Kidney (tissue), 22 donors: ENCODE measurements at places on chromosomes 3 and 15. TPM values are rescaled to one million over a fixed set of nuclear protein-coding genes. Genes with fewer than 3 reads are reported as not detected.

DNA sequence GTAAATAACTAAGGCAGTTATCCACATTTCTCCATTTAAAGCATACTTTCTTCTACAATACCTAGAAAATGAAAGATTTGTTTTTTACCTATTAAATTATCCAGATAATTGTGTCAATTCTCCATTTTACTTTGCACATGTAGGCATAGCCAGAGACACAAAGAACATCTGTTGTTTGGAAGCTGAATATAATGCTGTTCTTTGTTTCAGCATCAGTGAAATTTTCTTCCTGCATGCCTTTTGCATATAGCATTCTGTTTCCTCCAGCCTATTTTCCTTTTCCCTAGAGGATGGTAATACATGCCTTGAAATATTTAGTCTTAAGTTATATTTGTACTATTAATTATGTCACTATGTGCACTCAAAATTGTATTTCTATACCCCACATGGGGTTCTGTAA lies 233.7 kb downstream of the CNTN6 start:
- DNase-seq: no peak

DNA sequence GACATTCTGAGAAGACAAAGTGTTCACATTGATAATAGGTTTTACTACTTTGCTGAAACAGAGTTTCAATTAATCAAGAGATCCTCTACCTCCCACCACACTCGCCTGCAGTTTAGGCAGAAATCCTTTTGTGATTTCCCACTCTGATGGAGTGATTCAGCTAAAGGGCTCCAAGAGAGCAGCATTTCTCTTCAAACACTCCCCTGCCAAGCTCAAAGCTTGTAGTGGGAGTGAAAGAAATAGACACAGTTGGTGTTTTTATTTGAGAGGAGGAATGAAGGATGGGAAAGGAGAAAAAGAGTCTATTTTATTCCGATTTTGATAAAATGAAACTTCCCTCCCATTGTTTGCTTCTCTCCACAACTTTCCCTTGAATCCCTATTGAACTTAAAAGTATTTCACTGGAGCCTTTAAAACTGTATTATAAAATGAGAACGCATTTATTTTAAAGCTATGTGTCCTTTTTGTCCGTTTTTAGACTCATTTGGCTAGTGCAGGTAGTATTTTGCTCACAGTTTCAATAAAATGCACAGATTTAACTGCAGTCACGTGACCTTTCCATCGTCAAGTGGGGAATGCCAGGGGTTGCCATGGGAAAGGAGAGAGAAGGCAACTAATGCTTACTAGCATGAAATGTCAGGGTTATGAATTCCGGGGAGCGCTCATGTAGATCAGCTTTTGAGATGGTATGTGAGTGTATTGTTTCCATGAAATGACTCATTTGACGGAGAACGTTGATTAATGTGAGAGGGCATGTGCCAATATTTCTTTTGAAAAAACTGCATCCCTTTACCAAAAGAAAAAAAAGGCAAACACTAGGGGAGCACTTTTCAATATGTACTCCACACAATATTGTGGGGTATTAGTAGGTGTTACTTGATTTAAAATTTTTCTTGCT lies 7.7 kb upstream of the OSBPL11 start:
- DNase-seq: peak; percentile 70

- DNase-seq: no peak
Measured at GRCh38 chr3:46992231-46992630, 12.8 kb downstream of the NBEAL2 start.

GRCh38 chr15:70453766-70454165 lies 309.6 kb downstream of the UACA start:
- no peak for DNase-seq

DNA sequence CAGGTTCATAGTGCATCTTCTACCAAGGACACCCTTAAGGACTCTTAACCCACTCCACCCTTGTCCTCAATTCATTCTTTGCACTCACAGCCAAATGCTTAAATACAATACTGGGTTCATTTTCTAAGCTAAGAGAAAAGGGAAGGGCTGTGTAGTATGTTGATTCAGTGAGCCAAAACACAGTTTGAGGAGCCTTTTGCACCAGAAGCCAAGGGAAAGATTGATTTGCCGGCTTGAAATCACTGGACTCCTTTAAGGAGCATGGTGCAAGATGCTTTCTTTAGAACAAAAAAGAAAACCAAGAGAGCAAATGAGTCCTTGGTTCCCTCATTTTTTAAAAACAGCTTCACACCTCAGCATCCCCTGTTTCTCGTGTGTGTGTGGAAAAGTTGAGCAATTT lies 47.8 kb downstream of the BOC start:
- DNase-seq: no peak

- no peak for DNase-seq
Measured at GRCh38 chr3:193515966-193516365, 38.7 kb downstream of the ATP13A4 start.

DNA sequence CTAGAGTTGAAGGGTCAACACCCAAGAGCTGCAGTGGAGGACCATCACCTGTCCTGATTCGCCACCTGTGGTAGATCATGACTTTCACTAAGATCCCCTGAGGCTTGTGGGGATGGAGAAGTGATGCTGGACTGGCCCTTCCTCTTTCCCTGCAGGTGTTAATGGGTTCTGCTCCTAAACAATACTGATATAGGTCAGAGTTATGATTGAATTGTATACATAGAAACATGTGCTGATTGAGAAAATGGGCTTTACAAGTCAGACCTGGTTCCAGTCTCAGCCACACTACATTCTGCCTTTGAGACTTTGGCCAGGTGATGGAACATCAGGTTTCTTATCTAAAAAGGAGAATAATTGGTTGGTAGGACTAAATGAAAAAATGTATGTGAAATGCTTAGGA lies 418.9 kb upstream of the TPRG1 start:
- DNase-seq: no peak

GRCh38 chr3:48478626-48479555 lies 25.1 kb downstream of the SHISA5 start:
- DNase-seq: no peak

DNA sequence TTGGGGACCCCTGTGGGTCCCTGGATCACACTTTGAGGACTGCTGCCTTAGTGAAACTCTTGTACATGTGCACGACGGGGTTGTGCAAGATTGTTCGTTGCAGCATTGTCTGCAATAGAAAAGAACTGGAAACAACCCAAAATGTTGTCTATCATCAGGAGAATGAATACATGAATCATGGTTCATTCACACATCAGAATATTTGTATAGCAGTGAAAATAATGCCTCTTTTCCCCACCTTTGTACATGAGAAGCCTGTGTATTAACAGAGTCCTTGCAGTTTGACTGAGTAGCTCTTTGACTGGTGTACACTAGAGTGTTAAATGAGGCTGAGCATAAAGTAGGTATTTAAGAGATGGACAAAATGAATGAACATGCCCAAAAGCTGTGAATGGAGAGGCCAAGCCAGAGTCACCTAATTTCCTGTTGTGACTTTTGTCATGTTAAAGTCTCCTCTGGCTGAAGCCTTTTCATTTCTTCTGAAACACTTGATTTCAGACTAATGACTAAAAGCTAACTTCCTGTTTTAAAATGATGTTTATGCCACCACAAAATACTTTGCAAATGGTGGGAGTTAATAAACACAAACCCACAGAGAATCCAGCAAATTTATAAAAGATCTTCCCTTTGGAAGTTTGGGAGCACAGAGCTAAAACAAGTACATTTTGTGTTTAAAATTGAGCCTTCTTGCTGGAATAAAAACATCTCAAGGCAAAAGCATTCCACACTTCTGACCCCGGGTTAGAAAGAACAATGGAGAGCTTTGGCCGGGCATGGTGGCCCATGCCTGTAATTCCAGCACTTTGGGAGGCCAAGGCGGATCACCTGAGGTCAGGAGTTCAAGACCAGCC lies 20.6 kb upstream of the USP3 start:
- DNase-seq: no peak

DNA sequence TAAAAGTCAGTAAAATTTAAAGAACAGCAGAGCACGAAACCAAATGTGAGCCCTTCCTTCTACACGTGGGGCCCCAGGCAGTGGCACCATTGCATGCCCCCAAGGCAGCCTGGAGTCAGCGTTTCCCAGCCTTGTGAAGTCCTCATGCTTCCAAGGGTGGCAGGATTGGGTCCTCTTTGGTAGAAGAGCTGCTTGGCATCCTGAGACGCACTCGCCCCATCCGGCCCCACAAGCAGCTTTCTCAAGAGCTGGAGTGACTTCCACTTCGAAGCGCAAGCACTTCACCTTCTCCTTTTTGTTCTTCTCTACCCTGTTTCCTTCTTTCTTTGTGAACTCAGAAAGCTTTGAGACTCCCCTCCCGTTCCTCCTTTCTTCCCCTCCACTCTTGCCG lies 34.7 kb downstream of the ZNF710 start:
- no peak for DNase-seq

GRCh38 chr15:28128031-28128430 lies 28.9 kb upstream of the OCA2 start:
- no peak for DNase-seq

- DNase-seq: no peak
Measured at GRCh38 chr15:26939398-26939797, 31.6 kb upstream of the GABRG3 start.

GRCh38 chr15:68614286-68615035 lies 35.7 kb downstream of the CORO2B start:
- DNase-seq: no peak

- no peak for DNase-seq
Measured at GRCh38 chr3:122907471-122907870, 112.6 kb downstream of the SLC49A4 start.

- DNase-seq: no peak
Measured at GRCh38 chr15:38750786-38751185, 186.2 kb upstream of the RASGRP1 start.

DNA sequence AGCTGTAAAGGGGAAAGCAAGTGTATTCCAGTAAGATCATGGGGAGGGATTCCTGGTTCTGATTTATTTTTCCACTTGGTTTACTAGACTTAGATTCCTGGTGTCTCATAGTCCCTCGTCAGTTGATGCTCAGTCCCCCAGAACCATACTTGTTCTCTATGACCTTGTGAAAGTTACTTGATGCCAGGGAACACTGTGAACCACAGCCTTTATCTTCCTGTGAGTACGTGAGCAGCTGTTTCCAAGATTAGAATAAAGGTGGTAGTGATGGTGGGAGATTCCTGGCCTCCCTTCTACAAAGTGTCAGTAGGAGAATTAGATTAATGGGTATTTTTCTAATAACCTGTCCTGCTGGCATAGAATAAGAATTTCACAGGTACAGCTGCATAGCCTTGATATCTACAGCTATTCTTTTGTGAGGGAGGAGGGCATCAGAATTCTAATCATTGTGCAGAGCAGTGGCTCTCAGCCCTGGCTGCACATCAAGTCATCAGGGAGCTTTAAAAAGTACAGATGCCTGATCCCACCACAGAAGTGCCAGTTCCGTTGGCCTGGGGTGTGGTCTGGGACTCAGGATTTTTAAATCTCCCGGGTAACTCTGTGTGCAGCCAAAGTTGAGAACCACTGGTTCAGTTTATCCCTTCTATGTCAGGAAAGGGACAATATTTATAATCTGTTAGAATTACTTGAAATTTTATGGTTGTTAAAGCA lies 20.0 kb downstream of the GPD1L start:
- no peak for DNase-seq

The LRRC31 gene
- 0.76 TPM for total RNA-seq

The TP63 gene
- 1.1 TPM for total RNA-seq

The CMSS1 gene
- total RNA-seq: 27.0 TPM

The AMOTL2 gene
- total RNA-seq: 83.5 TPM

The ZNF385D gene
- total RNA-seq: 8.9 TPM

The ESYT3 gene
- 5.3 TPM for total RNA-seq

The FOXB1 gene
- total RNA-seq: not detected
